Esophagus squamous epithelium (tissue), 5 donors: ENCODE measurements at places on chromosomes 2 and 18.

DNA sequence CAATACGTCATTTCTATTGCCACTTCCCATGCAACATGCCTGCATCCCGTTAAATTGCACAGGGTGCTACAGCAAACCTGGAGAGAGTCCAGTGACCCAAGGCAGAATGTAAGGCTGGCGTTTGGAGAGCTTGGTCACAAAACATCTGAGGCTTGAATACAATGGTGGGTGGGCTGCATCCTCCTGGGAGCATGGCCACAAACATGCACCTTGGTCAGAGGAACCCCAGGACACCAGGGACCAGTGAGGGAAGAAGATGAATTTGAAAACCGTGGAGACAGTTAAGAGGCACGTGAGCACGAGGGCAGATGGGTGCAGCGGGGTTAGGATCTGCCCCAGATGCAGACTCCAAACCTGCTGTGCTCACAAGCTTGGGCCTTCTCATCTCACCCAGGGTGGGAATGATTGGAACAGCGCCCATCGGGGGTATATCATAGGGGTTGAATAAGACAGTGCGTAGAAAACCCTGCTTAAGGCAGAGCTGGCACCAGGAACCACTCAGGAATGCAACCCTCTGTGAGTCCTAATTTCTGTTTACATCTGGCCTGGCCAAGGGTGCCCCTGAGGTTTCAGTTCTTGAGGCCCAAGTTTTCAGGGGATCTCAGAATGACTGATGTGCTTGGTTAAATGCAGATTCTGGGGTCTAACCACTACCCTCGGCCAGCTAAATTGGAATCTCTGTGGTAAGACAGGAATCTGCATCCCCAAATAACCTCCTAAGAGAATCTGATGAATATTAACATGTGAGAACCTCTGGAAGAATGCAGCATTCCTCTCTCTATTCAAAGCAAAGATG lies 97.2 kb downstream of the ARL4C start:
- H3K27me3 ChIP-seq: no peaks in the 10 kb centered on the region
- H3K4me3 ChIP-seq: no peak overlapping the region
- no peak for DNase-seq
- H3K27ac ChIP-seq: no peak overlapping the region

DNA sequence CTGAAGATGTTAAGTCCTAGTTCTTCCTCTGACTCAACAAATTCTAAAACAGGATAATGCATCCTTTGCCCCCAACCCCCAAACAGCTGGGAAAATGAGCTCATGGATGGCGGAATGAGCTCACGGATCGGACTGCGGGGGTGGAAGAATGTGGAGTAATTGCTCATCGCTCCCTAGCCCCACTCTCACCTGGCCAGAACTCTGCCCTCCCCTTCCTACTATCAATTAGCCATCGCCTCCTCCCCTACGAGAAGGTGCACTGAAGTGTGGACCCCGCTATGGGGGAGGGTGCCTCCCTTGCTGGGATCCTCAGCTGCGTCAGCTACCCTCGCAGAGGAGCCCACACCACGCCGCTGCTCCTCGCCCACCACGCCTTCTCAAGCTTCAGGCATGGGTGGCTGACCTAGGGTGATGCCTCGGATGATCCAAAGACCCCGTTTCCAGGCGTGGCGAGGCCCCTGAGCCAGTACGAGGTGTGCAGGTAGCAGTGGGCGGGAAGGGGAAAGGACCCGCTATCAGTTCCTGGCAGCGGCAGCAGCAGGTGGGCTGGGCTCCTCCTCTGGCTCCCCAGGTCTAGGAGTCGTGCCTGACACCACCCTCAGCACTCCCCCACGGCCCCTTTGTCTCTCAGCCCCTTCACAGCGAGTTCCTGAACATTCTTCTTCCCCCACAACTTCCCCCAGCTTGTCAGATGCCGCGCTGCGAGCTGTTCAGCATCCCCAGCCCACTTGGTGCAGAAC lies 82.1 kb upstream of the POMC start:
- peaks cover 53% of the 10 kb centered on the region for H3K36me3 ChIP-seq
- no peak for DNase-seq
- peaks cover 32% of the 10 kb centered on the region for H3K4me1 ChIP-seq
- H3K27ac ChIP-seq: no peak overlapping the region
- H3K4me3 ChIP-seq: no peak overlapping the region

DNA sequence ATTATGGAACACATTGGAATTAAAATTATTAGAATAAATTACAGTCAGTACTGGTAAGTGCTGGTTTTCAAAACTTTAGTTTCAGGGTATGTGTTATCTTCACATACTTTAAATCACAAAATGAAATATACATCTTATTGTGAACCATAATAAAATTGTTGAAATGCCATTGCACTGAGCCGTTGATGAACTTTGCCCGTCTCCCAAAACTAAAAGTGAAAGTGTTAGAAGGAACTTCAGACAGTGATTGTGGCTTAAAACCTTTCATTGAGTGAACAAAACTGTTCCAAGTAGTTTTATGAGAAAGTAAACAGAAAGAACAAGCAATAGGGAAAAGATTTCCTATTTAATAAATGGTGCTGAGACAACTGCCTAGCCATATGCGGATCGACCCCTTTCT lies 811.6 kb downstream of the PLCL1 start:
- DNase-seq: no peak
- H3K27ac ChIP-seq: no peak overlapping the region
- no peaks in the 10 kb centered on the region for H3K36me3 ChIP-seq
- no peaks in the 10 kb centered on the region for H3K4me1 ChIP-seq
- H3K4me3 ChIP-seq: no peak overlapping the region

GRCh38 chr18:69120833-69121232 lies 279.9 kb upstream of the DOK6 start:
- no peaks in the 10 kb centered on the region for H3K4me1 ChIP-seq
- H3K27me3 ChIP-seq: no peaks in the 10 kb centered on the region
- H3K4me3 ChIP-seq: no peak overlapping the region
- DNase-seq: no peak

DNA sequence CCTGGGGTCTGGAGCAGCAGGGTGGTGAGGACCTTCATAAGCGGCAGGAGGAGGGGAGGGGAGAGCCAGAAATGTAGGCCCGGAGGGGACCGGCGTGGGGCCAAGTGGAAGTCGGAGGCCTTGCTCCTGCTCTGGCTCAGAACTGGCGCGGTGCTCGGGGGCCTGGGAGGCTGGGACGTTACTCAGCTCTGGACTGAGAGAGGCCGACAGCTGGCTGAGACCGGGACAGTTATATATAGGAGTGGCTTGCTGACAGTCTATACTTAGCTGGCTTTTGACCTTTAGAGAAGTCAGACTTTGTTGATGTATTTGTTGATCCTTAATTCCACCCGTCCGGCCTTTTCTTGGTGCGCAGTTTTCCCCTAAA lies 15.7 kb downstream of the IGFBP5 start:
- H3K36me3 ChIP-seq: peaks cover 56% of the 10 kb centered on the region
- H3K4me1 ChIP-seq: peaks cover 49% of the 10 kb centered on the region
- peak overlapping the region; percentile 7 for H3K27ac ChIP-seq
- no peaks in the 10 kb centered on the region for H3K27me3 ChIP-seq

DNA sequence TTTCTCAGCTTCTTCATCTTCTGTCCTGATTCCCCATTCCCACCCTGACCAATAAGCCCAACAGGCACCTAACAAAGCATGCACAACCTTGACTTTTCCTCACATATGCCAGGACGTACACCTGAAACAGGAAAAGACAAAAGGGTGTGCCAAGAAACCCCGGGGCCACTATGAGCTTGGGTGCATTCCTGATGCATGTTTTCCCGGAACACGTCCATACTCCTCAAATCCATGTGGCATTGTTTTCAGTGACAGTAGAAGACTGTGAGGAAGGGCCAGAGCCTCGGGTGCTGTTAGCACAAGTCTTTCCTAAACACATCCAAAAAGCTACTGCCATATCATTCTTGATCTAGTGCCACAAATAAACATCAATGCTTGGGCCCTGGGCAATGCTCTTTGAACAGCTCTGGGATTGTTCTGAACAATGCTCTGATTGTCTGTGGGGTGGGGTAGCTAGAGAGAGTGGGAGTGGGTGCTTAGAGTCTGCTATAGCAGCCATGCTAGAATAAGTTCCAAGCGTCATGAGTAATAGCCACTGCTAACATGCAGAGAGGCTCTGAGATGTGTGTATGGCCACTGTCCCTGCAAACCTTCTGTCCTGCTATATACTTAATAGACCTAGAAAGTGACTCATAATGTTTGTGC lies 181.7 kb upstream of the CRIM1 start:
- no peak overlapping the region for H3K27ac ChIP-seq
- DNase-seq: no peak
- H3K36me3 ChIP-seq: no peaks in the 10 kb centered on the region
- H3K27me3 ChIP-seq: no peaks in the 10 kb centered on the region

DNA sequence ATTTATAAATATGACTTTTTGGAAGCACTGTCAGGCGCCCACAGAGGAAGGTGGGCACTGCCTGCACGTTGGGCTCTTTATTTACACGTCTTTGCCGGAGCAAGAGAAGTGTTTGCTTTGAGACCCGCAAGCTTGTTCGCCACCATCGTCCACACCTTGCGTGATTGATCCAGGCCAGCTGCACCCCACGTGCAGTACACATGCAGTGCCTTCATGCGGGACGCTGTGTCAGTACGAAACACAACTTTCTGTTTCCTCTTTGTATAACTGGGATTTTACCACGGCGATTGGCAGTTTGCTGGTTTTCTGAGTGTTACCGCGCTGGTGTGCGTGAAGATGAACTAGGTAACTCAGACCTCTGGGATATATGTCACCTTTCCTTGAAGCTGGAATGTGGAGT lies 571.0 kb upstream of the SALL3 start:
- no peak for DNase-seq
- H3K4me3 ChIP-seq: no peak overlapping the region
- no peaks in the 10 kb centered on the region for H3K27me3 ChIP-seq
- H3K4me1 ChIP-seq: no peaks in the 10 kb centered on the region
- H3K36me3 ChIP-seq: no peaks in the 10 kb centered on the region

- no peaks in the 10 kb centered on the region for H3K27me3 ChIP-seq
- no peak for DNase-seq
- no peak overlapping the region for H3K27ac ChIP-seq
- no peak overlapping the region for H3K4me3 ChIP-seq
- no peaks in the 10 kb centered on the region for H3K4me1 ChIP-seq
- H3K36me3 ChIP-seq: no peaks in the 10 kb centered on the region
Measured at GRCh38 chr2:182818501-182818900, 47.9 kb downstream of the FRZB start.

DNA sequence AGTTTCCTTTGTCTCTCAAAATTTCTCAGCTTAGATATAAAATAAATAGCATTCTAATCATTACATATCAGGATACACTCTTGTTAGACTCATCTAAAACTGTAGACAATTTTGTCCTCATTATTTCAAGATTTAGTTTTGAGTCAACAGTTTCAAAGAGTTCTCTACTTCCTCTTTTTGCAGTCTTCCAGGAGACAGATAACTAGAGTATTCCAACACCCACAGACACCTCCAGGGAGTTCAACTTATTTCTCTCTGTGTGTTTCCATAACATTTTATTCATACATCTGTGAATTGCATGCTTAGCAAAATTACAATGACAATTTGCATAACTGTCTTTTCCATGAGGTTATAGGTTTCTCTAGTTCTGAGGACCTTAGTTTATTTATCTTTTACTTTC lies 166.6 kb upstream of the HNMT start:
- no peaks in the 10 kb centered on the region for H3K27me3 ChIP-seq
- DNase-seq: no peak
- no peak overlapping the region for H3K27ac ChIP-seq

GRCh38 chr2:222795450-222796357 lies 65.1 kb upstream of the ACSL3 start:
- no peaks in the 10 kb centered on the region for H3K27me3 ChIP-seq
- H3K27ac ChIP-seq: no peak overlapping the region
- H3K4me3 ChIP-seq: no peak overlapping the region
- no peaks in the 10 kb centered on the region for H3K36me3 ChIP-seq
- no peak for DNase-seq
- H3K4me1 ChIP-seq: peaks cover 19% of the 10 kb centered on the region

- DNase-seq: no peak
- peaks cover 10% of the 10 kb centered on the region for H3K4me1 ChIP-seq
- no peaks in the 10 kb centered on the region for H3K27me3 ChIP-seq
- no peak overlapping the region for H3K4me3 ChIP-seq
- peaks cover 18% of the 10 kb centered on the region for H3K36me3 ChIP-seq
Measured at GRCh38 chr2:66534461-66534860, 99.5 kb downstream of the MEIS1 start.

- DNase-seq: no peak
- no peaks in the 10 kb centered on the region for H3K4me1 ChIP-seq
- H3K27ac ChIP-seq: no peak overlapping the region
- no peak overlapping the region for H3K4me3 ChIP-seq
- no peaks in the 10 kb centered on the region for H3K27me3 ChIP-seq
Measured at GRCh38 chr18:41135146-41135545, 819.9 kb upstream of the PIK3C3 start.

DNA sequence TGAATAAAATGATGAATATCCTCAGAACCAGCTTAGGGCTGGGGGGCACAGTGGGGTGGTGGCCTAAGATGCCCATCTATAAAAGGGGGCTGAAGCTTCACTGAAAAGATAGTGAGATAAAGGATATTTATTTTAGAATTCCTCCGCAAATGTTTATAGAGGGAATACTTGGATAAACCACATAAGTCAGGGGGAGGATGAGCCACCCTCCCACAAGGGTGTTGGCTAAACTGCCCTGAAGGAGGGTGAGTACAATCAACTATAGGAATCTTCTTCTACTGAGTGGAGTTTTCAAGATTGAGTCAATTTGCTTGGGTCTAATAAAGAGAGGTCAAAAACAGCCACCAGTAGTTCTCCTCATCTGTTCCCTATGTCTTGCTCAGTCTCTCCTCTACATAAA lies 114.5 kb upstream of the TANK start:
- H3K4me1 ChIP-seq: no peaks in the 10 kb centered on the region
- DNase-seq: no peak
- H3K4me3 ChIP-seq: no peak overlapping the region
- H3K27me3 ChIP-seq: no peaks in the 10 kb centered on the region
- no peaks in the 10 kb centered on the region for H3K36me3 ChIP-seq
- H3K27ac ChIP-seq: no peak overlapping the region

- H3K36me3 ChIP-seq: no peaks in the 10 kb centered on the region
- no peak for DNase-seq
- H3K4me1 ChIP-seq: peaks cover 4% of the 10 kb centered on the region
- no peaks in the 10 kb centered on the region for H3K27me3 ChIP-seq
- H3K27ac ChIP-seq: no peak overlapping the region
Measured at GRCh38 chr18:8806100-8806797, 100.9 kb downstream of the MTCL1 start.

- H3K36me3 ChIP-seq: peaks cover 20% of the 10 kb centered on the region
- no peak overlapping the region for H3K4me3 ChIP-seq
Measured at GRCh38 chr2:229810786-229811185, 96.4 kb upstream of the DNER start.

DNA sequence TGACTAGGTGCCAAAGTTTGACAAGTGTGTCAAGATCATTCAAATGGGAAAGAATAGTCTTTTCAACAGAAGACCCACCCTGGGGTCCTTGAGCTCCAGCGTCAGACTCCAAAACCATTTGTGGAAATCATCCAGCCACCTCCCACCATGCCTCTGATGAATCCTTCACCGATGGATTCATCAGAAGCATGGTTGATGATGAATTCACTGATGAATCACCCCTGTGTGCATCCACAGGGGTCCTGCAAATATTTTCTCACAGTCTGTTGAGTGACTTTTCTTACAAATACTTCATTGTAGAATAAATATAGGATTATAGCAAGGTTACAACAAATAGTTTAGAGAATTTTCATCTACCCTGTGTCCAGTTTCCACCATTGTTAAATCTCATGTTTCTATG lies 4.3 kb downstream of the UGT1A9 start:
- no peak for DNase-seq
- H3K27me3 ChIP-seq: no peaks in the 10 kb centered on the region
- no peaks in the 10 kb centered on the region for H3K36me3 ChIP-seq
- H3K4me3 ChIP-seq: no peak overlapping the region
- H3K27ac ChIP-seq: no peak overlapping the region
- peaks cover 20% of the 10 kb centered on the region for H3K4me1 ChIP-seq
